Activated T-helper 9 cell treated with anti-CD3 and anti-CD28 coated beads, Interleukin-2, amount 50 U/mL, for 16 hours (primary cell): ENCODE measurements at places on chromosomes 1 and 21.

GRCh38 chr1:206467915-206468314, 2.4 kb upstream of the IKBKE start:
- no peak for DNase-seq

DNA sequence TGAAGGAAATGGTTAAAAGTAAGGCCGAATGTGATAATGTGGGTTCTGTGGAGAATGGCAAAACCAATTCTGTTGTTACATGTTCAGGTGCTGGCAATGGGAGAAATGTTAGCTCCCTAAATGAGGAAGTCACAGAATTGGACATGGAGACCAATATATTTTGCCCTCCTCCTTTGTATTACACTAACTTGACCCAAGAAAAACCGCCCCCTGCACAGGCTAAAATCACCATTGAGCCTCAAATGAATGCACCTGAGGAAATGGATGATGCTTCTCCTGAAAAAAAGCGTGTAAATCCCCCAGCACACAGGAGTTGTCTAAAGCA, 932 bp downstream of the MAP10 start:
- no peak for DNase-seq

DNA sequence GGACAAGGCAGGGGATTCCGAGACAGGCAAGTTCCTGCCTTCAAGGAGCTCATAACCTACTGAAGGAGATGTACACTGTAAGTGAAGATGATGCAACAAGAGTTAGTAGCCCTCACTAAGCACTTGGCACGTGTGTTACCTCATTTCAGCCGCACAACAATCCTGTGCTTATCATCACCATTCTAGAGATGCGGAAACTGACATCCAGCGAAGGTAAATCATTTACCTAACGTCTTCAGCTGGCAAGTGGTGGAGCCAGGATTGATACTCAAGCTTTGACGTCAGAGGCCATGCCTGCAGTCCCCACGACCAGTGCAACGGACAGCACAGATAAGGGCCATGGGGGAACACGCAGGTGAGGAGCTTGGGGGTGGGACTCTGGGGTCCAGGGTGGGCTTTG, 2.9 kb upstream of the UBXN10 start:
- no peak for DNase-seq

DNA sequence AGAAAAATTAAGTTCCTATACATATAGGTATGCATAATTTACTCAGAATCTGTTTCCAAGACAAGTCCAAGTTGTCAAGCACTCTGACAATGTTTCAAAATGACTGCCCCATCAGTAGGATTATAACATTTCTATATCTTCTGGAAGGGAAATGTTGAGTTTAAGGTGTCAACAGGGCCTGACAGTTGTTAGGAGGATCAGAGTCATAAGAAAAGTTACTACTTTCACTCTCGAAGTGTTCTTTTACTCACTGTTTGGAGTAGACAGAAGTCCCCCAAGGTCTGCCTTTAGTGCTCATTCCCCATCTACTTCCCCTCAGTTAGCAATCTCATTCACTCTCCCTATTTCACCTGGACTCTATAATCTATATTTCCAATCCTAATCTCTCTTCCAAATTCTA, 20.6 kb upstream of the MAGI3 start:
- DNase-seq, result no peak

DNA sequence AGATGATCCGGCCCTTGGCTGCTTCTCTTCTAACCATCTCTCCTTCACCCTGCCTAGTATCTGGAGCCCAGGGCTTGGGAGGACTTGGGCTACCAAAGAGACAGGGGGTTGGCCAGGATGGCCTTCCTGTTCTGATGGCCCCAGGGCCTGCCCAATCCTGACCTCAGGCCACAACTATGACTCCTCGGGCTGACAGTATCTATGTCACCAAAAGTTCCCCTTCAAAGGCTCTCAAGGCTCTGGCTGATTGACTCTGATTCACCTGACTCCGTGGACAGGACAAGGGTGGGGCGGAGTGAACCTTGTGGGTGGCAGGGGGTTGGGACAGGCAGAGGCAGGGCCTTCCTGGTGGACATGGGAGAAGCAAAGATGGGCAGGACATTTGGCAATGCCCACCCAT, 12.7 kb downstream of the MEF2D start:
- DNase-seq, result no peak

DNA sequence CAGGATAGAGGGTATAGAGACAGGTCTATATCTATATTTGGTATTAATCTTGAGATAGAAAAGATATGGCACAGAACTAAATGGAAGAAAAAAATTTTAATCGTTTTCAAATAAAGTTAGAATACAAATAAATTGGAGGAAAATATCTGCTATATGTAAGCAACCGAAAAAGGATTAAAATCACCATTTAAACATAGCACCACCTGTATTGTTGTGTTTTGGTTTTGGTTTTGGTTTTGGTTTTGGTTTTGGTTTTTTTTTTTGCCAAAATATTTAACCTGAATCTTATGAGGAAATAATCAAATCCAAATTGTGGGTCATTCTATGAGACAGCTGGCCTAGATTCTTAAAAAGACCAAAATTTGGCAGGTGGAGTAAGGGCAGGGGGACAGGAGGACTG, 28.5 kb upstream of the ANGPTL1 start:
- DNase-seq, result no peak

- no peak for DNase-seq
Measured at GRCh38 chr1:150068109-150068435, 496 bp downstream of the VPS45 start.

- peak; percentile 68 for DNase-seq
Measured at GRCh38 chr1:204431310-204432184, 19.9 kb upstream of the PPP1R15B start.

DNA sequence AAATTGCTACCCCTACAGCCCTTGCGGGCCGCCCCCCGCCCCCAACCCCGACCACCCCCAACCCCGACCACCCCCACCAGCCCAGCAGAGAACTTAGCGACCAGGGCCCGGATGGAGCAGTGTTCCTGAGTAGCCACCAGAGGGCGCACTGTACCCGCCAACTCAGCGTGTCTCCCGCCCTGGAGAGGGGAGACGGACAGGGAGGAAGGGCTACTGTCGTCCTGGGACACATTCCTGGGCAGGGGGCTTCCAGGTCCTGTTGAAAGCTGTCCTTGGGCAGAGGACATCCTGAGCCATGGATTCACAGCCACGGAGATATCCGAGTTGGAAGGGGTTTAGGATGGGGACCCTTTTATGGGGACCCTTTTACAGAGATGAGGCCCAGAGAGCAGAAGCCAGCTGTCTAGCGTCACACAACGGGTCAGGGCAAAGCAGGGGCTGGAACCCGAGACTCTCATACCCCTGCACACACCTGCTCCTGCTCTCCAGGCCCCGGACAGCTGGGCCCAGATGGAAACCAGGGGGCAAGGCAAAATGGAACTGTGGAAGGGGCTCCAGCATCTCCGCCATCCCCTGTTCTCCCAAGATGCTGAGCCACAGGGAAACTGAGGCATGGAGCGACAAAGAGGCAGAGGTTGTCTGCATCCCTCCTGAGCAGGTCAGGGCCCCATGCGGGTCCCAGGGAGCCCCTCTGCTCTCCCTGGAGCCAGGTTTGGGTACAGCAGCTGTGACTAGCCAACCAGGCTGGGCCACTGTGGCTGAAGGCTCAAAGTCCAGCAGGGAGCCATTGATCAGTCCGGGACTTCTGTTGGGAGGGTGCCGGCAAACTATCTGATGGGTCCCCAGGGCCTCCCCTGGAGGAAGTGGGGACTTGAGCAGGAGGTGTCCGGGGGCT, 25.0 kb upstream of the LAPTM5 start:
- DNase-seq, result peak; percentile 60

GRCh38 chr1:245205396-245205795, 50.6 kb downstream of the KIF26B start:
- no peak for DNase-seq

GRCh38 chr21:45823100-45823681, 158.4 kb upstream of the COL6A1 start:
- no peak for DNase-seq

GRCh38 chr21:43782431-43783097, 6.5 kb upstream of the CSTB start:
- no peak for DNase-seq

- DNase-seq, result no peak
Measured at GRCh38 chr1:190320952-190321351, 156.7 kb downstream of the BRINP3 start.

DNA sequence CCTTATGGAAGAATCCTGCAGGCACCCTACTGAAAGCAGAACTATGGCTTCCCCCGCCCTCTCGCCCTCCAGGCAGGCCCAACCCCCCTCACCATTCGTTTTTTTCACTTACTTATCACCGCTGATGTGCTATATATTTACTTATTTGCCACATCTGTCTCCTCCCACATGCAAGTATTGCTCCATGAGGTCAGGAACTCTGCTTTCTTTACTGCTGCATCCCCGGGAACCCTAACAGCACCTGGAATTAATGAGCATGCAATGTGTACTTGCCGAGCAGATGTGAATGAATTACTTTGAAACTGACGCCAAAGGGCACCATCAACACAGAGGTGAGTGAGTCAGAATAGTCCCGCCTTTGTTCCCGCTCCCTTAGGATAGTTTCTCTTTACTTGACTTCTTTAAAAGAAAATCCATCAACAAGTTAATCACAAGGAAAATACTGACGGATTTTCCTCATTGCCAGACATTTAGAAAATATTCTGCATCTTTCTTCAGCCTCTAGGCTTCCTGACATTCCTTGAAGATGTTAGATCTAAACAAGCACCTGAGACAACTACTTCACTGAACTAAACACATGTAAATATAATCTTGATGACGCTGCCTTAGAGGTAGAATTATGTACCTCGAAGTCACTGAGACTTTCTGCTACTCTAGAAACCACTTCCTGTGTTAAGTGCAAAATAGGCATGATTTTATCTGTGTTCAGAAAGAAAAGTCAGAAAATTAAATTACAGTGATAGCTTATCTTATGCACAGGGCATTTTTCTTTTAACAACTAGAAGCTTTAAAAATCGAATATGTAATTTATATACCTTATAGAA, 17.5 kb upstream of the RAB4A start:
- DNase-seq, result no peak

GRCh38 chr1:7616076-7616832, 154.8 kb upstream of the VAMP3 start:
- DNase-seq, result no peak
